ENCODE measurements at places on chromosomes 7 and 10. TPM values are rescaled to one million over a fixed set of nuclear protein-coding genes. Genes with fewer than 3 reads are reported as not detected.

DNA sequence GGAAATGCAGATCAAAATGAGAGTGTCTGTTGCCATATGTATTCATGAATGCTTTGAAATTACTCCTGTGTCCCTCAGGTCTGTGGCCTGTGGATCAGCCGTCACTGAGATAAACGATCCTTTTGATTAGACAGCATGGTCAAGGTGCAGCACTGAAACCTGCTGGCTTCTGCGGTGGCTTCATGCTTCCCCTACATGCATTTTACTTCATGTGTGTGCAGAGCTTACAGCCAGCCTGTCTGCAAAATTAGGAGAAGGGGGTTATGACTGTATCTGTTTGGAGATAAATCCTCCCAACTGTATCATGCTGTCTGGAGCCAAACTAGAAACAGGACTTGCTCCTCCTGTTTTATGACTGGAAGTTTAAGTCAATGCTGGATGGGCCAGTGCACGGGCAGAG lies 71.0 kb upstream of the PLPP4 start:
- DNase-seq, result no peak

DNA sequence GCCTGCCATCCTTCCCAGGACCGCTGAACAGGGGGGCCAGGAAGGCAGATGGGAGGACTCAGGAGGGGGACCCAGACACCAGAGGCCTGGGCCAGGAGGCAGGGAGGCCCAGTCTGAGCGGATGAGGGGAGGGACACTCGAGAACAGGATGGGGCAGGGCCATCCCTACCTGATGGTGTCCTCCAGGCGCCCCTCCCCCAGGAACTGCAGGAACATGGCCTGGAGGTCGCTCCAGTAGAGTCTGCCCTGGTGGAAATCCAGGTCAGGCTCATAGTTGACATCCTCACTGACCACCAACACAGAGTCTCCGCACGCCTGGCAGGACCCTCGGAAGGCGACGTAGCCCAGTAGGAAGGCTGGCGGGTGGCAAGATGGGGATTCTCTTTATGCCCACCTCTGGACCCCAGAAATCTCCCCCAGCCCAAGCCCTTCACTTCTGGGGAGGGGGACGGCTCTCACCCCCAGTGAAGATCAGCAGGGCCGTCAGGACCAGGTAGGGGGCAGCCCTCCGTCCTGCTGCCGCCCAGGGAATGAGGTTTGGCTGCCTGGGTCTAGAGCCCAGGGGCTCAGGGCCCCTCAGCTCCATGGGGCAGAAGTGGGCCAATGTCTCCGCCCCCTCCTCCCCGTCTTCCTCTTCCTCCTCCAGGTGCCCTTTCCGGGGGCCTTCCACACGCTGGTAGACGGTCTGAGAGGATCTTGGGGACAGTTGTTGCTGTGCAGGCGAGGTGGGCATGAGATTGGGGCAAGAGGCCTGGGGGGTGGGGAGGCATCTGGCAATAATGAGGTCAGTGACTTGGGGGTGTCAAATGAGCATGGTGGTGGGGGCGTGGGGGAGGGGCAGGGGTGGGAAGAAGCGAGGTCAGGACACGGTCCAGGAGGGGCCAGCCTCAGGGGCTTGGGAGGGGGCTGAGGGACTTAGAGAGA lies 573 bp downstream of the TFR2 start:
- no peak for DNase-seq

DNA sequence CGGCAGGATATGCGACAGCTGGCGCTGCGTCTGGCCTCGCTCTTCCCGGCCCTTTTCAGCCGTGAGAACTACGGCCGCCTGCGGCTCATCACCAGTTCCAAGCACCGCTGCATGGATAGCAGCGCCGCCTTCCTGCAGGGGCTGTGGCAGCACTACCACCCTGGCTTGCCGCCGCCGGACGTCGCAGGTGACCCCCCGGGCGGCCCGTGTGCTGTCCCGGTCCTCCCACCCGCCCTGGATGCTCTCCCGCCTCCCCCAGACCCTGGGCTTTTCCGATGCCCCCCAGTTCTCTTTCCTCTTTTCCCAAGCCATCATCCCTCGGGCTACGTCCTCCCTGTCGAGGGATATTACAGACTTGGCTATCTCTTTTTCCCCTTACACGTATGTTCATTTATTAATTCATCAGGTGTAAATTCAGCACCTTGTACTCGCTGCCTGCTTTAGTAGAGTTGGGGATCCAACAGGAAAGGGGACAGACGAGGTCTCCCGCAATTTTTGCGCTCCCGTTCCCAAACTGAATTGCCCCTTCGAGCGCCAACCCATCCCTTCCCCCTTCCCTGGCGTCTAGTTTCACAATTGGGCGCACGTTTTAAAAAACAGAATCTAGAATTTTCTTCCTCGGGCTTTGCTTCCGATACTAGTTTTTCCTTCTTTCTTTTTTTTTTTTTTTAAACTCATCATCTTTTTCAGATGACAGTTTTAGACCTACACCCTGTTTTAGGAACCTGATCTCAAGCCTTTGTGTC lies 846 bp downstream of the MINPP1 start:
- peak; percentile 59 for DNase-seq

- no peak for DNase-seq
These were observed 429.2 kb upstream of the ETV1 start for GRCh38 chr7:14418633-14419032.

DNA sequence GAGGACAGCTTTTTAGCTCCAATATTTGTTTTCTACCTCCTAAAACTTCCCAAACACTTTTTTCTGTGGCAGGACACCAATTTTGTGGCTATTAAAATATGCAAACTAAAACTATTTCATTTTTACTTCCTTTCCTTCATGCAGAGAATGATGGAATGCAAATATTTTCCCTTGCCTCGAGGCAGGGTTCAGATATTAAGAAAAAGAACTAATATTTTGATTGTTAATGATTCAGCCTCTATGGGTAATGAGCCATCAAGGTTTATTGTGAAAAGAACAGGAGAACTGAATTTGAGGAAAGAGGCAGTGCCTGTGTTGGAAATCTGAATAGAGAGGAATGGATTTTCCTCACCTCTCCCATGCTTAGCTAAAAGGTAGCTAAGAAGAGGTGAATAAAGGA lies 43.1 kb upstream of the CASD1 start:
- DNase-seq, result peak; percentile 1

DNA sequence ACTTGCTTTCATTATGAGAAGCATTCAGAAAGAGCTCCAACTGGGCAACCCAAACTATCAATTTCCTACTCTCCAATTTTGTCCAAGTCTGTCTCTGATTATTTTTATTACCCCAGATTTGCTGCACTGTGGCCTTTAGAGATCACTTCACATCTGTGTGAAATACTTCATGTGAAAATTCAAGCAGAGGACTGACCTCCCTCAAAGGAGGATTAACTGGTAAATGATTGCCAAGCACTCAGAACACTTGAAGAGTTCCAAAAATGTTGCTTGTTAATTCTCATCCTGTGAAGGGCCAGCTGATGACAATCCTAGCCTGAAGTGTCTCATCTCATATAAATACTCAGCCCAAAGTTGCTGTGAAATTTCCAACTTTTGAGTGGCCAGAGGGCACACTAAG lies 182.8 kb upstream of the DGKB start:
- no peak for DNase-seq

RAB18 gene
- total RNA-seq, result 164 TPM

TMEM270 gene
- not detected for total RNA-seq

SPDYE9 gene
- 0.17 TPM for total RNA-seq

Measured in mammary epithelial cell (primary cell).